ENCODE measurements at places on chromosomes 5 and 9.
A peak's percentile ranks its signal among the peaks of the same experiment; 100 is the strongest.

GRCh38 chr5:181133610-181134231 is 2.8 kb upstream of the OR2V1 start:
- no peak for DNase-seq

DNA sequence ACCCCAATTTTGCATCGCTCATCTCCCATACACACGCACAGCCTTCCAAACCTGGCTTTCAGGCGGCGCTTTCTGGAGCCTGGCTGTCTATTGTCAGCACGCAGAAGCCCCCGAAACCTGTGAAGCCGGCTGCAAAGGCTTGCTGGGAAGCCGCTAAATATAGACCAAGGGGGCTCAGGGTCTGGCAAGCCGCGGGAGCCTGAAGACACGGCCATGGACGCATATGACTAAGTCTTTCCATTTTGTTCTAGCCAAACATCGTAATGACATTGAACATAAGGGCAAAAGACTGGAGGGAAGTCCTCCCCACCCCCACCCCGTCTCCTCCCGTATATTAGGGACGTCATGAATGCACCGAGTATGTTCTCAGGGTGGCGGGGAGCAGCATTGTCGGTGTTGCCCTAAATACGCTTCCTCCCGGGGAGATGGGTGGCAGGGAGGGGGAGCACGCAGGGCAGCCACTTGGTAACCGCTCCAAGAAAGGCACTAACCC is 1.1 kb downstream of the CTNND2 start:
- no peak for DNase-seq

GRCh38 chr9:134661791-134662142 is 20.2 kb downstream of the COL5A1 start:
- DNase-seq, result no peak

- no peak for DNase-seq
Observed at GRCh38 chr9:20873240-20873865, 158.1 kb downstream of the HACD4 start.

- DNase-seq, result no peak
Observed at GRCh38 chr5:29894668-29895067, 1298.8 kb upstream of the CDH6 start.

- no peak for DNase-seq
Observed at GRCh38 chr9:19216466-19216865, 14.0 kb upstream of the DENND4C start.

- no peak for DNase-seq
Observed at GRCh38 chr9:135163023-135163780, 75.7 kb downstream of the OLFM1 start.

- no peak for DNase-seq
Observed at GRCh38 chr5:146607659-146608332, 91.8 kb upstream of the GPR151 start.

DNA sequence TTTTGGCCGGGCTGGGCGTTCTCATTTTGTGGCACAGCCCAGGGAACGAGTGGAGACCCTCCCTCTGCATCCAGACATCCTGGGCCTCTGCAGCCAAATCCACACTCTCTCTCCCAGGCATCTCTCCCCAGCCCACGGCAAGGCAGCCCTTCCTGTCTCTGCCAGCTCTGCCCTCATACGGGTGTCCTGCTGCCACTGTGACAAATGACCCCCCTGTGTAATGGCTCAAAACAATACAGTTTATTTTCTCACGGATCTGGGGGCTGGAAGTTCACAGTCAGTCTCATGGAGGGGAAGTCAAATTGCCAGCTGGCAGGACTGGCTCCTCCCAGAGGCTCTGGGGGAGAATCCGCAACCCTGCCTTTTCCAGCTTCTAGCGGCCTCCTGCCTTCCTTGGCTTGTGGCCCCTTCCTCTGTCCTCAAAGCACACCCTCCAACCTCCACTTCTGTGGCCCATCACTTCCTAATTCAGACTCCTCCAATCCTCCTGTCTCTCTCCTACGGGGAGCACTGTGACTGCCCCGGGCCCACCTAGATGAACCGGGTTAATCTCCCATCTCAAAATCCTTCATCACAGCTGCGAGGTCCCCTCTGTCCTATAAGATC is 70.2 kb upstream of the COL5A1 start:
- DNase-seq, result no peak

DNA sequence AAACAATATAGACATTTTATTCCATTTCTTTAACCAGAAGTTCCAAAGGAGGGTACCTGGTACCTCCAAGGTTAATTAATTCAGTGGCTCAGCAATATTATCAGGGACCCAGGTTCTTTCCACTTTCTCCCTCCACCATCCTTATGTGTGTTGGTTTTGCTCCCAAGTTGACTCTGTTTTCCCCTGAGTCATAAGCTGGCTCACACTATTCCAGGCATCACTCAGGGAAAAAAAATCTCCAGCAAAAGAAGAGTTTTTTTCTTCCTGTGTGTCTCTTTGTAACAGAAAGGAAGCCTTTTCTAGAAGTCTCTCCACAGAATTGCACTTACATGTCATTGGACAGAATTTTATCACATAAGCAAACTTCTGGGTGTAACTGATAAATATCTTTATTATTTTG is 31.2 kb upstream of the GALNT10 start:
- no peak for DNase-seq

- DNase-seq, result no peak
Observed at GRCh38 chr5:25744908-25745307, 1100.1 kb upstream of the CDH10 start.

GRCh38 chr5:122155546-122155945 is 26.2 kb downstream of the ZNF474 start:
- DNase-seq, result no peak

DNA sequence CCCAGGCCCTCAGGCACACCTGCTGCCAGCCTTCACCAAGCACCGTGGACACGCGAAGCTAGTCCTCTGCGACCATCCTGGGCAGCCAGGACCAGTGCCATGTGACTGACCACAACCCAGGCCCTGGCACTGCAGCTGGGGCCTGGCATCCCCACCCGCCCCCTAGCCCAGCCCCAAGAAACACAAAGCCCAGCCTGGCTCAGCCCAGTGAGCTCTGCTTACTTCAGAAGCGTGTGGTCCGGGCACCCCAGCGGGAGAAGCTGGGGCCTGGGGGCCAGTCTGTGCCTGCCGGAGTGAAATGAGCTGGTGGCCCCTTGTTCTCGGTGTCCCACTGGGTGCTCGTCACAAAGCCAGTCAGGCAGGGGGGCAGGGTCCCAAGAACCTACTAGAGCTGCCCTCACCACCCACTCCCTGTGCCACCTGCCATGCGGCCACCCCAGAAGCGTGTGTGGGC is 87.9 kb downstream of the KCNT1 start:
- no peak for DNase-seq

DNA sequence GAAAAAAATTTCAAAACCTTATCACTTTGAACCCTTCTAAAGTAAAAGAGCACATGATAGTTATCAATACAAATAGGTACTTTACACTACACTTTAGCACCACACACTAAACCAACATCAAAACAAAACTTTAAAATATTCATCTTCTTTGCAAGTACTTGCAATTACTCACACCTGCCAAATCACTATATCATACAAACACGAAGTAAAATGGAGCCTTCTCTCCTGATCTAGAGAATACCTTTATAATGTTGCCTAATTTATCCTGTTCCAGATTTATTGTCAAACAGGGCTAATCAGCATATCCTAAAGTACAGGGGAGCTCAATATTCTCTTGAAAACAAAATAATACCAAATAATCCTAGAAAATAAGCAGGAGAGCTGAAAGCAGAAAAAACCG is 3.0 kb downstream of the RNF145 start:
- DNase-seq, result no peak

DNA sequence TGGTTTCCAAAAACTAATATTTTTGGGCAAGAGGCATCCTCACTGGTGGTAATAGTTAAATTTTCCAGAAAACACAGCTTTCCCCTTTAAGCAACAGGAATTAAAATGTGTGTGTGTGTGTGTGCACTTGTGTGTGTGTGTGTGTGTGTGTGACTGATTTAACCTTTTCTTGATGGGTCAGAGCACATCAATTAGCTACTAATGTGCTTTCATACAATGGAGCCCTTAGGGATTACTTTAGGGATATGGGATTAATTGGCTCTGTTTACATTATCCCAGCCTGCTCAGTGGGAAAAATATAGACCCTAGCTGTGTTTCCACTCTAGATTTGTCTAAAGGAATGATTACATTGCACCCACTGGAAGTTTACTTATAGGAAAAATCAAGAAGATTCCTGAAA is 6.5 kb downstream of the PLCXD3 start:
- DNase-seq, result no peak

DNA sequence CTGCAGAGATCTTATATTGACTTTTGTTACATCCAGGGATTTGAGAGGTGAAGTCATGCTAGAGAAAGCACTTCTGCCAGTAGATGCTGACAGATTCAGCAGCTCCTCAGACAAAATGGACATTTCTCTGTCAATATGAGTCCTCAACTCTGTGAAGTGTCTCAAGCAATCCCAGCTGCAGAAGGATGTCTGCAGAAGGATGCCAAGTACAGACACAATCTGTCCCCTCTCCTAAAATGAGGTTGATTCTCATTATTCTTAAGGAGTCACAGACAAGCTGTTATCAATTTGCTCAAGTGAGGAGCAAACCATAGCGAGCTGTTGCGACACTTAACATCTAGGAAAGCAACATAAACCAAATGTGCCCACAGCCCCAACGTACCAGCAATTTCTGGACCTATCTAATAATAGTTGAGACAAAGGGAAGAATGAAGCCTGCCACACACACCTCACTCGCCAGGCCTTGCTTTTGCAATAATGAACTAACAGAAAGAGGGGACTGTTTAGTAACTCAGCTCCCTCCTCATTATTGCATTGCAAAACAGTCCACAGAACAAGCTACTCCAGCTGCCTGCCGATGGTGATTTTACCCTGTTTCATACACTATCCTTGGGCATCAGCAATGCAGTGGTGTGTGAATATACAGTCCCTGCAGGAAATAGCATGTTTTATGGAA is 364.2 kb upstream of the PDE4D start:
- no peak for DNase-seq

GRCh38 chr9:136890661-136891060 is 4.3 kb downstream of the TRAF2 start:
- no peak for DNase-seq

- no peak for DNase-seq
Observed at GRCh38 chr5:56507351-56507930, 274.3 kb upstream of the ANKRD55 start.

DNA sequence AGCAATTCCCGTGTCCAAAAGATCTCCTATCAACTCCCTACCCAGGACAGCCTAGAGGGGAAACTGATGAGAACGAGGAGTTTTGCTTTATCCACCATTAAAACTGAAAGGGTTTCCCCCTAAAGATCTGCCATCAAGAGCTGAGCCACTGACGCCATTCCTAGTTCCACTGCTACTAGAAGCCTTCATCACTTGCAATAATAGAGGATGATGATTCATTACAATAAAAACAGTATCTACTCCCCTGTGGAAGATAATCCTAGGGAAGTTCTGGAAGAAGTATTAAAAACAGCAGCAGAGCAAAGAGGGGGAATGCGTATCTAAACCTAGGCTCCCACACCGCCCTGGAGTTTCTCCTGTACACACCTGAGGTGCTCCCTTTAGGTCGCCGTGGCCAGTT is 394.5 kb downstream of the BNC2 start:
- DNase-seq, result no peak

GRCh38 chr9:2390028-2390427 is 231.6 kb upstream of the VLDLR start:
- DNase-seq, result no peak

DNA sequence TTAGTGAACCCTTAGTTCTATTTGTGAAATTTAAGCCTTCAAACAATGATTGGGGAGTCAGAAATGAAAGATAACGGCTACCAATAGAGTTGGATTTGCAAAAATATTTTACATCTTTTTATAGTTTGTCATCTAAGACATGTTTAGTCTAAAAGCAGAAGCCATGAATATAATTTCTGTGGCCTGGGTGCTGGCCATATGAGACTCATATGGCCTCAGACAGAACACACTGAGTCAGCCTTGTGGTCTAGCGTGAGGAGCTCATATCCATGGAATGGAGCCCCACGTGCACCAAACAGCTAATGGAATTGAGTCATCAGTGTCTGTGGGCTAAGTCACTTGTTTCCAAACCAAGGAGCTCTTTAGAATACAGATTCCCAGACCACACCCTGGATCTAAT is 240.7 kb upstream of the NREP start:
- no peak for DNase-seq

GRCh38 chr9:121698627-121699570 is 47.5 kb downstream of the DAB2IP start:
- DNase-seq, result peak; percentile 74

- no peak for DNase-seq
Observed at GRCh38 chr9:18111146-18111545, 362.8 kb upstream of the ADAMTSL1 start.

DNA sequence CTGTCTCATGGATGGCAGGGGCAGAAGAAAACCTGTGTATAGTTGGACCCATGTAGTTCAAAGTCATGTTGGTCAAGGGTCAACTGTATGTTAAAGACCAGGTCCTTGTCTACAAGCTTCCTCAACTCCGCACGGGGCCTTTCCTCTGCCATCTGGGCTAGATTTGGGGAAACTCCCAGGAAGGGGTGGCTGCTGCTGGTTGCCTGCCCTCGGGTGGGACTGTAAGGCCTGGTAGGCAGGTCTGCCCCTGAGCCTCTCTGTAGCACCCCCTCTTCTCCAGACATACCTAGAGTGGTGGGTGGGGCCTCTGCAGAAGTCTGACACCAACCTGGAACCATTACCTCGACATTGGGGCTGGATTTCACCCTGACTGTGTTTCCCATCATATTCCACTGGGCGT is 15.2 kb downstream of the ENHO start:
- no peak for DNase-seq

DNA sequence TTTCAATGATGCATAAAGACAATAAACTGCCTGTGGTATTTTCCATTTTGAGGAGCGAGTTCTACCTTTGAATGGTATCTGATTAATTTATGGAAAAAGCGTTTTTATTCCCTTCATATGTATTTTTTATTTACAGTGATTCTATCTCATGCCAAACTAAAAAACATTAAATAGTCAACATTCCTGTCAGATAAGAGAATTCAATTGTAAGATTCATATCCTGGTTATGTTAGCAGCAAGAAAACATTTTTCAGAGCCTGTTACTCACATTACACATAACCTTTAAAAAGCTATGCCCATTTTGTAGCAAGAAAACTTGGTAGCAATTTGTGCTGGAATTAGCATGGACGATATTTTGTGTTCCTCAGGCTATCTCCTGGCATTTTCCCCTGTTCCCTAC is 55.1 kb upstream of the PRLR start:
- no peak for DNase-seq

- no peak for DNase-seq
Observed at GRCh38 chr5:154110716-154111115, 71.9 kb downstream of the MFAP3 start.

DNA sequence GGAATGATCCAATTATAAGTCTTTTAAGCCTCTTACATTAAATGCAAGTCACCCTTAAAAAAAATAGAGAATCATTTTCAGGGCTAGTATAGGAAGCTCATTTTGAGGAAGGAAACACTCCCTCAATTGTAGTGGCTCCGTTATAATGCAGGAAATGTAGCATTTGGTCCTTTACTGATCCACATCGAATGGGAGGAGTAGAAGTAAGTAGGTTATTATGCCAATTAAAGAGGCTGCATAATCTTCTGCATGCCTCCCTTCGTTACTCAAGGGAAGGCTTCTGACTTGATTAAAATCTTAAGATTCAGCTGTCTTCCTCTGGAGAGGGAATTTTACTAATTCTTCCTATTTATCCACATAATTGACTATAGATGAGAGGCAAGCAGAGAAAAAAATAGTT is 579.2 kb upstream of the COX7C start:
- DNase-seq, result no peak
